Mucosa of gallbladder (tissue), 1 donor: ENCODE measurements at places on chromosomes 11 and 22. TPM values are rescaled to one million over a fixed set of nuclear protein-coding genes. Genes with fewer than 3 reads are reported as not detected.

FGF4 gene
- not detected for total RNA-seq

- DNase-seq = no peak
Observed at GRCh38 chr11:83865636-83866461, 579.7 kb upstream of the CCDC90B start.

DNA sequence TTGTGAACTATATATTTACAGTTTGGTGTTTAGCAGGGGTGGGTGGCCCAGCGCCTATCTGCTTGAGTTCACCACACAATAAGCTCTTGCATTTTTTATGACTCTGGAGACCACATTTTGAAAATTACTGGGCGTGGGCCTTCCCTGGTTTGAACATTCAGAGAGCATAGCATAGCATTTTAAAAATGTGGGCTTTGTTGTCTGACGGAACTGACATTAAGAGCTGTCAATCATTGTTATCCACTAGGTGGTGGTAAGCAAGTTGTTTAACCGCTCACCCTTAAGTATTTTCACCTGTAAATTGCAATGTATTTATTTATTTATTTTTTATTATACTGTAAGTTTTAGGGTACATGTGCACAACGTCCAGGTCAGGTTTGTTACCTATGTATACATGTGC lies 1.0 kb downstream of the NLRP14 start:
- no peak for DNase-seq

GRCh38 chr11:36354221-36355003 lies 58.3 kb downstream of the PRR5L start:
- DNase-seq = no peak
